ENCODE measurements at places on chromosomes 12 and 14. TPM values are rescaled to one million over a fixed set of nuclear protein-coding genes. Genes with fewer than 3 reads are reported as not detected.

The CELA1 gene
- total RNA-seq: 0.58 TPM

The TPH2 gene
- not detected for total RNA-seq

The COX8C gene
- total RNA-seq: not detected

The GPR84 gene
- not detected for total RNA-seq

The GLI1 gene
- total RNA-seq: not detected

The WNT1 gene
- total RNA-seq: not detected

The YARS2 gene
- 36.6 TPM for total RNA-seq

The LRFN5 gene
- not detected for total RNA-seq

The MAP3K9 gene
- total RNA-seq: 25.0 TPM

The EML5 gene
- total RNA-seq: 0.43 TPM

The MORN3 gene
- total RNA-seq: 1.8 TPM

The CNPY2 gene
- total RNA-seq: 82.1 TPM

The MTA1 gene
- total RNA-seq: 147 TPM

The PMCH gene
- total RNA-seq: not detected

The LRRK2 gene
- 0.48 TPM for total RNA-seq

The CCDC177 gene
- not detected for total RNA-seq

DNA sequence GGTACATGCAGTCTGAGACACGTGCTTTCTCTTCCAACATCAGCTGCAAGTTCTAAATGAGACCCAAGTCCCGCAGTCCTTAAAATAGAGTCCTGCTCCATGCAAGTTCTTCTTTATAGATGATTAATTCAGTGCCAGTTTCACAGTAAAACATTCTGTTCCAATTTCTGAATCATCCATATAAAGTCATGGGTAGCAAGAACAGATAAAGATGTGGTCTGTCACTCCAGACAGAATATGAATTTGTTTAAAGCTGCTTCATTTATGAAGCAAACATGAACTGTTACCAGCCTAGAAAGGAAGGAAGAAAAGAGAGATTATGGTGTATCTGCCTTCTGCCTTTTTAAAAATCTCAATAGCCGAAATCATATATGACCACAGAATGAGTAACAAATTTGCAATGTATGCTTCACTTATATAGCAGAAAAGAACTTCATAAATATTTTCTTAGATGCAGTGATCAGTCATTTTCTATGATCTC is 83.3 kb downstream of the KITLG start:
- no peak for DNase-seq

- no peak for DNase-seq
Observed at GRCh38 chr12:67460388-67460787, 188.2 kb upstream of the DYRK2 start.

- DNase-seq: no peak
Observed at GRCh38 chr14:69612014-69612782, 802 bp downstream of the SUSD6 start.

GRCh38 chr12:46089414-46090162 is 99.2 kb upstream of the SCAF11 start:
- no peak for DNase-seq

DNA sequence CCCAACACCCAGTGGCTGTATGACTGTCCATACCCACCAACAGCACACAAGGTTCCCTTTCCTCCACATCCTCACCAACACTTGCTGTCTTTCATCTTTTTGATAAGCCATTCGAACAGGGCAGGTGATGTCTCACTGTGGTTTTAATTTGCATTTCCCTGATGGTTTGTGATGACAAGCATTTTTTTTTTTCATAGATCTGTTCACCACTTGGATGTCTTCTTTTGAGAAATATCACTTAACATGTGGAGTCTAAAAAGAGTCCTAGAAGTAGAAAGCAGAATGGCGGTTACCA is 198.1 kb upstream of the DIO3 start:
- no peak for DNase-seq

DNA sequence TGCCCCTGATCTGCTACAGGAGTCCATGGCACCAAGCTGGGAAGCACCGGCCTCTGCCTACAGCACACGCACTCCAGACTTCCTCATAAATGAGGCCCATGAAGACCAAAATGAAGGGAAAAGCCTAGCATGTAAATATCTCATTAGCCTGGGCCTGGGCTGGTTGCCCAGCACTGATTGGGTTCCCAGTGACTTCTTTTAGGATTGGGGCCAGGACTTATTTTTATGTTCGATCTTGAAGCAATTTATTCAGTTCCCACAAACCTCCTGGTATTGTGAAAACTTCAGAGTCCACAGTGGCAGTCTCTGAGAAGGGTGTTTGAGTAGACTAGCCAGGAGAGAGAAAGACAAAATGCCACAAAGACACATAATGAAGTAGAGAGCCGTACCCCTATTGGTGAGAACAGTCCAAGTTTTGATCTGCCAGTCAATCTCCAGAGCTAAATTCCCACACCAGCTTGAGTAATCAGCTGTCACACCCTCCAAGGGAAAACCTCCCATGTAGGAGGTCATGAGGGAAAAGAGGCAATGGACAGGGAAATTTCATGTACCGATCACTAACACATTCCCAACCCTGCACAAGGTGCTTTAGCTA is 78.2 kb downstream of the PHLDA1 start:
- peak; percentile 92 for DNase-seq

DNA sequence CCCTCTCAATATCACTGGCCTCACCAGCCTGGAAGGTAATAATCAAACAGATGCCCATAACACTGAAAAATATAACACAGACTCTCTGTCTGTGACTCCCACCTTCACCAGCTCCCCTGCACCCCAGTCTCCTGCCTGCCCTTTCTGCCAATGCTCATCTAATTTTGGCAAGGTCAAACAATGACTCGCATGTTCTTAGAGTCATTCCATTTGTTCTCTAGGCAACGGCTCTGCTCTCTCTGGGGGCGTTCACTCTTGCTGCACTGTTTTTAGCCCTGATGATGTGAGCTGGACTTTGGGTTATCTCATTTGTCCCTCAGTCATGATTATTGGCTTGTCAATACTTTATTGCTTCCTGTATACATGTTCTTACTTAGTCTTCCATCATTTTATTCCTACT is 691.8 kb downstream of the FLRT2 start:
- DNase-seq: no peak

DNA sequence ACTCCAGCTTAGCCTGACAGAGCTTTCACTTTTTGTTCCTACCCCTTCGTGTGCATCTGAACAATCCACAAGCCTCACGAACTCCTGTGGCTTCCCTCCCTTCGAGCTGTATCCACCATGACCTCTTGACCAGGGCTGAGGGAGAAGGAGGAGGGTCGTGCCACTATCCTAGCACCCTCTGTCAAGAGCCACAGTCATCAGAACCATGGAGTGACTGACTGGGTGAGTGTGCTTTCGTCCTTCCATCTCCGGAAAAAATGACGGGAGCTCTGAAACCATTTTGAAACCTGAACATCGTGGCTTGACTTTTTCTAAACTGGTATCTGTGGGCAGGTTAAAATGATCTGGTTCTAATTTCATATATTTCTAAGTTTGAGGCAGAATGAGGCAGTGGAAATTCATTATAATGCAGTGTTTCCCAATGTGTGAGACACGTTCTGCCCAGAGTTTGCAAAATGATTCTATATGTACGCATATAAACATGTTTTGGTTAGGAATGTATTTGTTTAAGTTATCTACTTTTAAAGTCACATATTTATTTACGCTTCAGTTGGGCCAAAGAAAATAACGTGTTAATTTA is 27.0 kb downstream of the IL26 start:
- no peak for DNase-seq

DNA sequence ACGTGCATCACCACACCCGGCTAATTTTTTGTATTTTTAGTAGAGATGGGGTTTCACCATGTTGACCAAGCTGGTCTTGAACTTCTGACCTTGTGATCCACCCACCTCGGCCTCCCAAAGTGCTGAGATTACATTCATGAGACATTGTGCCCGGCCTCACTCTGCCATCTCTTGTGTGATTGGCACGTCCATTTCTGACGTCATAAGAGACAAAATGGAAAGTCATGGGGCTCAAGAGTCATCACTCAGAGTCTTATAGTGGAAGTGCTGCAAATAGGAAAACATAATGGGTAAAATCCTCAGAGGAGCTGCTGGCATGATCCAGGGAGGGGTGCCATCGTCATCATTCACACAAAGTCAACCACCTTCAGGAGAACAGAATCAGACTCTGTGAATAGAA is 54.2 kb upstream of the GPATCH2L start:
- no peak for DNase-seq

DNA sequence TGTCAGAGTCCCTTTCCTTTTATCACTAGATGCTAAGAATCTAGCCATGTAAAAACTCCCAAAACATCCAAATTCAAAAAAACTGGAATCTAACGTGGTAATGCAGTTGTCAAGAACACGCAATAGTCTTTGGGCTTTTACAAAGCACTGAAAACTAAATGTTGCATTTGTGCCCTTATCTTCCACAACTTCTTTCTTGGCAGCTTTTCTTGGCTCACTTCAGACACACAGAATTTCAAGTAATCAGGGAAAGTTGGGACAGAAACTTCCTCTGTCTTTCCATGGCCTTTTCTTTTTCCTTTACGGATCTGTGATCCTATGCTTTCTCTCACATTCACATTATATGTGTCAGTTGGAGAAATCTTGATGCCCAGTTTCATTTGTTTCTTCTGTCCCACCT is 136.0 kb downstream of the CRADD start:
- DNase-seq: no peak

DNA sequence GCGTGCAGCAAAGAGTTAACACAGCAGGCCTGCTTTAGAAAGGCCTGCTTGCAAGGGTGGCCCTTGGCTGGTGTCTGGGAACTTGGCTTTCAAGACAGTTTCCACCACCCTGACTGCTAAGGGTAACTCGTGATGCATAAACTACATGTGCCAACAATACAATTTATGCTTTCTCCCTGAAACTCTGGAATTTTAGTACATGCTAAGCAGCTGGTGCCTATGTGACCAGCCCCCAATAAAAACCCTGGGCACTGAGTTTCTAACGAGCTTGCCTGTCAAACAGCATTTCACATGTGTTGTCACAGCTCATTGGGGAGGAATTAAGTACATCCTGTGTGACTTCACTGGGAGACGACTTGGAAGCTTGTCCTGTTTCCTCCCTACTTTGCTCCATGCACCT is 133.1 kb downstream of the SLC5A8 start:
- DNase-seq: no peak

DNA sequence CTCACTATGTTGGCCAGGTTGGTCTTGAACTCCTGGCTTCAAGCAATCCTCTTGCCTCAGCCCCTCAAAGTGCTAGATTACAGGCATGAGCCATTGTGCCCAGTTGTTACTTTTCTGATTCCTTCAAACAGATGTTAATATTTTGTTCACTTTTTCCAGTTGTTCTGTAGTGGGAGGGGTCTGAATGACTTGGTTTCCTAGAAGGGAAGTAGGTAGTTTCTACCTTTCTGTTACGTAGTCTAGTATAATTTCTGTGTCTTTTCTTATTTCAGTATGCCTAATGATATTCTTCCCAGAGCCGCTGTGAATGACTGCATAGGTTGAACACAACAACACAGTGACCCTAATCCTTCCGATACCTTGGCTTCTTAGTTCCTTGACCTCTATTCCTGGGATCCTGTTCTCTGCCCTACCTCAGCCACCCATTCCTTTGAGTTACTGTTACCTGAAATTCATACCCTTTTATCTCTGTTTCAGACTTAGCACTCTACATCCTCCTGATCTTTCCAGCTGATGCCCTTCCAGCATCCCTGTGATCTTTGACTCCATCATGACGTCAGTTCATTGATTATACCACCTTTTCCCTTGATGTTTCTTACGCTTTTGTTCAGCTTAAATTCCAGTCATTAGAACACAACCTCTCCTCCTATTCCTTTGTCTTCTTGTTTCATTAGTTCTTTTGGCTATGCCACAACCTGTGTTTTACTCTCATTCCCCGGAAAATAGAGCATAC is 33.3 kb downstream of the RCOR1 start:
- DNase-seq: no peak

GRCh38 chr12:275812-276211 is 13.2 kb upstream of the SLC6A13 start:
- DNase-seq: no peak

DNA sequence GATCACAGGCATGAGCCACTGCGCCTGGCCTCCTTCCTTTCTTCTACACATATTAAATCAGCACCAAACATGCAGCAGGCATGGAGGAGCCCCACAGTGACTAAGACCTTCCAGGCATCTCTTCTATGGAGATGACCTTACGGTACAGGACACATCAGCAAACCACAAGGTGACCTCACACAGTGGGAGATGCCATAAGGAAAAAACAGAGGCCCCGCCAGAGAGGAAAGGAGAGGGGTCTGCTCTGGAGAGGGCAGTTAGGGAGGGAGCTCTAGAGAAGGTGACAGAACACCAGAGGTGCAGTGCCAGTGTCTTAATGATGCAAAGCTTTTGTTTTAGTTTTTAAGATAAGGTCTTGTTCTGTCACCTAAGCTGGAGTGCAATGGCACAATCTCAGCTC is 81.1 kb upstream of the ESRRB start:
- no peak for DNase-seq

DNA sequence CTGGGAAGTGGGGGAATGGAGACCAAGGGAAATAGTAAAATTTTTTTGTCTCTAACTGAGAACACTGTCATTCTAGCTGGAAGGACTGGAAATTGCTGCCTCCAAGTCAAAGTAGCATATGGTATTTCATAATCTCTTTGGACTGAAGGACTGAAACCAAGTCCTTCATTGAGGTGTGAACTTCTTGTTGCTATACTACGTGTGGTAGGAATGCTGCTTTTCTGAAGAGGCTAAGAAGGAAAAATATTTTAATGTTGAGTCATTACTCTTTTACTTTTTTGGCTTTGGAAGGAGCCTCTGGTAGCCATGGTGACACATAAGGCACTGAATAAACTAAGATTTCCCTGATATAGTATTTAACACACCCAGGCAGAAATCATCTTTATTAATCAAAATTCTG is 465.4 kb downstream of the NPAS3 start:
- peak; percentile 92 for DNase-seq

DNA sequence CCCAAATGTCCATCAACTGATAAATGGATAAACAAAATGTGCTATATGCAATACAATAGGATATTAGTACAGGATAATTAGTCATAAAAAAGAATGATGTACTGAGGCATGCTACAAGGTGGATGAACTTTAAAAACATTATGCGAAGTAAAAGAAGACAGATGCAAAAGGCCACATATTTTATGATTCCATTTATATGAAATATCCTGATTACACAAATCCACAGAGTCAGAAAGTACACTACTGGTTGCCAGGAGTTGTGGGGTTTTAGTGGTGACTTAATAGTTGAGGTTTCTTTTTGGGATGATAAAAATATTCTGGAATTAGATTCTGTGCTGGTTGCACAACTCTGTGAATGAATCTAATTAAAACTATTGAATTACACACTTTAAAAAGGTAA is 12.6 kb downstream of the TRIM9 start:
- DNase-seq: no peak

DNA sequence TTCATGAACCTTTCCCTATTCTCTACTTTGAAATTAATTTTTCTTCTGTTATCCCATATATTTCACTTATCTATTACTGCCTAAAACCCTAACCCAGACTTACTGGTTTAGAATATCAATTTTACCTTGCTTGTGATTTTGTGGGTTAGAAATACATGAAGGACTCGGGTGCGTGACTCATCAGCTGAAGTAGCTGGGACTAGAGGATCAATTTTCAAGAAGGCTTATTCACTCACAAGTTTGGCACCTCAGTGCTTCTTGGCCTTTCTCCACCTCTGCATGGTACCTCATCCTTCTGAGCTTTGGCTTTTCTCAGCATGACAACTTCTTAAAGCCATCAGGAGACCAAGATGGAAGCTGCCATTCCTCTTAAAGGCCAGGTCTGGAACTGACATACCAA is 57.8 kb downstream of the TMEM117 start:
- DNase-seq: no peak

GRCh38 chr12:90963946-90964345 is 9.0 kb upstream of the CCER1 start:
- no peak for DNase-seq

- no peak for DNase-seq
Observed at GRCh38 chr14:60964904-60965303, 16.0 kb downstream of the TRMT5 start.

Measured in PC-9 (cell line).